ENCODE measurements at places on chromosomes 4 and X.

DNA sequence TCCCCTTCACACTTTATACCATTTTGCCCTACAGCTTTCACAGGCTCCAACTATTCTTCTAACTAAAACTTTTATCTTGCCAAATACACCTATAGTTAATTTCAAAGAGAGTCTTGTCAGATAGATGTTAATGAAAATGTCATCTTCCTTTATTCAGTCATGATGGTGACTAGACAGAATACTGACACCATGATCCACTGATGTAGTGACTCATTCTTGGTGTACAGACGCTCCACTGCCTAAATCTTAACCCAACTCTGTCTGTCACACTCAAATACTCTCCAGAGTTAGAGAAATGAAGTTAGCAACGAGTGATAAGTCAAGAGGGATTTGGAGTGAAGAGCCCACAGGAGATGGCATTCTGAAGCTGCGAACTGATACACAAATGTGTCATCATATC lies 32.1 kb upstream of the HDAC8 start:
- DNase-seq: no peak

DNA sequence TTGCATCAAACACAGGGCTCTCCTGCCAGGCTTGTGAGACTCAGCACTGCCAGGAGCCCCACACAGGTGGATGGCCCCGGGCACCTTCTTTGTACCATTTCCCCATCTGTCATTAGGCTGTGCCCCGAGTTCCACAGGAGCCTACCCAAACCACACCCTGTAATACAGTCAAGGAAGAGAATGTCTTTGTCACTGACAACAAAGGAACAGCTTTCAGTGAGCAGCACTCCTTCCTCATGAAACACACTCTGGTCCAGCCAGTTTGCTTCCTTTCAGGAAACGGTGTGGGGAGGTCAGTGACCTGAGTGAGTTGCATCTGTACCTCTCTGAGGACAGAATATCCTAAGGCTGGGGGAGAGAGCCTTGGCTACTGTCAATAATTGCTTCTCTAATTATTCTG lies 53.7 kb downstream of the LNX1 start:
- no peak for DNase-seq

DNA sequence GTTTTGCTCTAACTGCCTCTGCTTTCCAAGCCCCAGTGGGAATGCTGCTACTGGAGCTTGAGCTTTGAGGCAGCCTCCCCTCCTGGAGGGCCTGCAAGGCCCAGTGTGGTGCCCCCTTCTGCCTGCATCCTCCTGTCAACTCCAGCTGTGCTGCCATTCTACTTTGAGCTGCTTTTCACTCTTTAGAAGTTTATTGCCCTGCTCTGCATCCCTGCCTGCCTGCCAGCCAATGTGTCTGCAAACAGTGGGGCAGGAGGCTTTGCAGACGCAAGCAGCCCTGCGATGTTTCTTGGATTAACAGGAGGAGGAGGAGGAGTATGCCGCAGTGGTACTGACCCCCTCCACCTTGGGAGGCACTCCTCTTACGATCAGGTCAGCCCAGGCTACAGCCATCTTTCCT lies 16.4 kb downstream of the TMEM31 start:
- no peak for DNase-seq

DNA sequence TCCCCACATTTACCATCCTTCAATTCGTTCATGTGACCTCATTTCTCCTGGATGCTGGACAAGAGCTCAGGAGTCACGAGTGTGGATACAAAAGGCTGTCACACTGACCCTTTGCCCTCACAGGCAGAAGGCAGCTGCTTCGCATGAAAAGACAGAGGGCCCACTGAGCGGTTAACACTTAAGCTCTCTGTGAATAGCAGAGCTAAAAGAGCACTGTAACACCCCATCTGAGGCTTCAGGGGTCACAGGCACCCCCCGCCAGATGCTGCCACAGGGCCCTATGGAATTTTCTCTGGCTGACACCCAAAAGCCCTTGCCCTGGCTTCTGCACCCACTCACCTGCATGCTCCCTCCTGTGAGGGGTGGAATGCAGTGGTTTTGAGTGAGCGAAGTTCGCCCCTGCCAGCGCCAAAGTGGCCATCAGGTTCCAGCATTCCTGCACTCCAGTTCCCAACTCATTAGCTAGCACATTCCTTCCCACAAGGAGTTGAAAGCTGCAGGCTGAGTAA lies 360.9 kb downstream of the PPP3CA start:
- DNase-seq: peak; percentile 75

DNA sequence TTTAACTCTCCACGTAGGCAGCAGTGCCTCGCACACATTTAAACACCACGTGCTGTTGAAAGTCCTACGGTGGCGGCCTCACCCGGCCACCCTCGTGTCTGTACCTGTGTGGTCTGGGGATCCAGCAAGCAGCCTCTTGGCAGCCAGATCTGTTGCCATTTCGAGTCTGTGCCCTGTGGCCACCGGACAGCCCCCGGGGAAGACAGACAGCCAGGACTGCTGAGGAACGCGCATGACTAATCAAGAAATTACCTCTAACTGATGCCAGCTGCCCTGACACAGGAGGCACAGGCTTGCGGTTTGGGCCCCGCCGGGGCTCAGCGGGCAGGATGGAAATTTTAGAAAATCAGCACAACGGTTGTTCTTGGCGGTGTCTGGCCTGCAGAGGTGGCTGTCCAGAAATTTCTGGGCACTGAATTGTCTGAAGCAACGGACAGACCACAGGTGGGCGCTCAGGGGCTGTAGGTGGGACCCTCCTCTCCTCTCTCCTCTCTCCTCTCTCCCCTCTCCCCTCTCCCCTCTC lies 15.6 kb upstream of the ASMTL start:
- DNase-seq: peak; percentile 40

- DNase-seq: no peak
These were observed 562.3 kb upstream of the DIPK2B start for GRCh38 chrX:45762699-45763647.

Measured in left lobe of liver (tissue), 2 donors.